ENCODE measurements at places on chromosomes 2 and 18.
A peak's percentile ranks its signal among the peaks of the same experiment; 100 is the strongest.

GRCh38 chr18:62610351-62610700 lies 87.5 kb downstream of the ZCCHC2 start:
- DNase-seq: no peak

- DNase-seq: peak; percentile 37
Measured at GRCh38 chr18:76589316-76589715, 94.3 kb upstream of the ZNF516 start.

DNA sequence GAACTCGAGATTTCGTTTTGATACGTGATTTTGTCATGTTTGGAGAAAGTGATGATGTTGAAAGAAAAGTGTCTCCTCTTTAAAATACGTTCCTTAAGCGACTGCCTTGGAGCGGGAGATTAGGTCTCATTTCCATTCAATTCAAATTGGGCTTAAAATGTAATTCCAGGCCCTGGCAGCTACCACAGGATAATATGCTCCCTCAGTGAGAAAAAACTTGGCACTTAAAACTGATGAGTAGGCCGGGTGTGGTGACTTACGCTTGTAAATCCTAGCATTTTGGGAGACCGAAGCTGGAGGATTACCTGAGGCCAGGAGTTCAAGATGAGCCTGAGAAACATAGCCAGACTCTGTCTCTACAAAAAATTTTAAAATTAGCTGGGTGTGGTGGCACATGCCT lies 146.3 kb upstream of the L3MBTL4 start:
- no peak for DNase-seq

DNA sequence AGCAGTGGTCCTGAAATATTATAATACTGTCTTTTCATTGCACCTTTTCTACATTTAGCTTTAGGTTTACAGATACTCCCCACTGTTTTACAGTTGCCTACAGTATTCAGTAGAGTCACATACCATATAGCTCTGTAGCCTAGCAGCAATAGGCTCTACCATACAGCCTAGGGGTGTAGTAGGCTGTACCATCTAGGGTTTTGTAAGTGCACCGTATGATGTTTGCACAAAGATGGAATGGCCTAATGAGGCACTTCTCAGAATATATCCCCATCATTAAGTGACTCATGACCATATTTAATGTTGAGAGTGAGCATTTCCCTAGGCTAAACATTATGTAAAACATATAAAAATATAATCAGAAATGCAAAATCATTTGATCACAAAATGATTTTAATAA lies 511.3 kb upstream of the RAB12 start:
- no peak for DNase-seq

- no peak for DNase-seq
Measured at GRCh38 chr2:195842932-195843331, 185.9 kb downstream of the SLC39A10 start.

DNA sequence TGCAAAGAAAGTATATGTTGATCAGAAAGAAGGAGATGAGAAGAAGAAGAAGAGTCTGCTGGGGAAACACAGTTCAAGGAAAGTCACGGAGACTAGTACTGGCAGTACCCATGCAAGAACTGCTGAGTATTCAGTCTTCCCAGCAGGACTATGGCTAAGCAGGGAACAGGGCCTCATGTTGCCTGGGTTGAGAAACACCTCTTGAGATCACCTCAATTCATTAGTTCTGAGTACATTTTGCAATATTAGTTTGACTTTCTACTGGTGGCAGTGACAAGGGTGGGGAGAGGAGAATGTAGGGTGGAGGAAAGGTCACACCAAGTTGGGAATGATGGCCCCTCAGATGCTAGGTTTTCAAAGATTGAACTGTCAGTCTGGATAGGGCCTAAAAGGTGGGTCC lies 50.5 kb downstream of the MRPL33 start:
- no peak for DNase-seq

GRCh38 chr2:14016289-14016955 lies 616.1 kb upstream of the LRATD1 start:
- DNase-seq: no peak

- peak; percentile 74 for DNase-seq
Measured at GRCh38 chr2:127701651-127702394, 526 bp downstream of the SFT2D3 start.

- DNase-seq: no peak
Measured at GRCh38 chr2:169315357-169315756, 47.0 kb downstream of the LRP2 start.

DNA sequence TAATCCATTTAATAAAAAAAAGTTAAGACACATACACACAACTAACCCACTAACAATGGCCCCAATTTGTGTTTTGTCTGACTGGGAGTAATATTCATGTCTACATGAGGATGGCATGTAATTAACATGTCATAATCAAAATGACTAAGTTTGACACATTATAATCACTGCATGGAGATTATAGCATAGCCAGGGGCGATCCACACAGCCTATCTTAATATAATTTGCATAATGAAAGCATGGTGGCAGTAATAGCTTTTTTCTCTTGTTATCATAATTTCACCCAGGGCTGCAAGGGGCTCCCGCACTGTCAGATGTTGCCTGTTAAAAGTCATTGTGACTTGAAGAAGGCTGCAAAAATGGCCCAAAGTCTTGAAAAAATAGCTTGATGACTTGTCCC lies 243.7 kb downstream of the SMAD2 start:
- DNase-seq: no peak

DNA sequence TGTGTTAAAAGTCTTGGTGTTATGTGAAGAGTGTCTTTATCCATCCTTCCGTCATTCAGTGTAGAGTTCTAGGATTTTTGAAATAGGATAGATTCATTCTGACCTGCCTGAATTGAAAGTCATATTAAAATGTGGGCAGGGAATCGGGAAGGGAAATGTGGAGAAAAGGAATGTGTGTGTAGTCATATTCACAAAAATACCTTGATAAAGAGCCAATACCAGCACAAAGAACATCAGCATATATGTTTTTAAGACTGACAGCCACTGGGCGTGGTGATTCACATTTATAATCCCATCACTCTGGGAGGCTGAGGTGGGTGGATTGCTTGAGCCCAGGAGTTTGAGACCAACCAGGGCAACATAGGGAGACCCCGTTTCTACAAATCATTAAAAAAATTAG lies 188.1 kb downstream of the CAMKMT start:
- no peak for DNase-seq

- DNase-seq: no peak
Measured at GRCh38 chr2:33727361-33728032, 128.4 kb upstream of the FAM98A start.

- no peak for DNase-seq
Measured at GRCh38 chr18:48925491-48925780, 25.3 kb downstream of the SMAD7 start.

DNA sequence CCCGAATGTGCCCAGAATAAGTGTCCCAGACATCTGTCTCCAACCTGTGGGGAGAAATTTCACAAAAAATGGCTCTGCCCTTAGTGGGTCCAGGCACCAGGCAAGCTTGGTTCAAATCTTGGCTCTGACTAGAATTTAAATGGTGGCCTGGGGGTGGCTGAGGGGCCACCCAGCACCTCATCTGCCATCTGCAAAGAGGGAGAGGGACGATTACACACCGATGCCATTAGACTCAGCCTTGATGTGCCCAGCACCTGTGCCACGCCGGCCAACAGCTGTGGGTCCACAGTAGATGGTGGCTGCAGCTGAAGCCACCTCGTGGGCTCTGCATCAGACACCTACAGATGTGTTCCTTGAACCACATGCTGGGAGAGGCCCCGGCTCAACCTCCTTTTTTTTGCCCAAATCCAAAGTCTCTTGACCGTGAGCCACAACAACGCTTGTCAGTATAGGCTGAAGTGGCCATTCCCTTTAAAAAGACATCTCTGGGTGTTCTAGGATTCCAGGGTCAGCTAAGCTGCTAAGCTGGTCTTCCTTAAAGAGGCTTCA lies 222.0 kb upstream of the RAB6C start:
- no peak for DNase-seq

DNA sequence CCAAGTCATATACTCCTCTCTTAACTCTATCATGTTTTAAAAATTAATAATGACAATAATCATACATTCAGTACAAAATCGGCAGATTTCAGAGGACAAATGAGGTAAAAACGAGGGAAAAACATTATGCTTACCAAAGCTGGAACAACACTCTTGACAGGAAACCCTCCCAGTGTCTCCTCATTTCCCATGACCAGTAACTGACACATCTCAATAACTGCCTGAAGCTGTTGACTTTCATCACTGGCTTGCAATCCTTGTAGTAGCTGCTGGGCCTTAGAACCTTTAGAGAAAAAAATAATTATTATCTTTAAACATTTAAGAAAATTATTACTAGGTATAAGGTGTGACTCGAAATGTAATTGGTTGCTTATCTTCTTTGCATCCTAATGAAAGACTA lies 103.6 kb downstream of the TRIP12 start:
- DNase-seq: no peak

- DNase-seq: no peak
Measured at GRCh38 chr2:17979707-17980106, 101.2 kb downstream of the KCNS3 start.

- DNase-seq: no peak
Measured at GRCh38 chr18:79504034-79504433, 108.3 kb downstream of the NFATC1 start.

GRCh38 chr18:48310999-48311398 lies 98.2 kb downstream of the ZBTB7C start:
- DNase-seq: no peak

- no peak for DNase-seq
Measured at GRCh38 chr2:42073739-42074503, 26.1 kb downstream of the PKDCC start.

- DNase-seq: no peak
Measured at GRCh38 chr2:121521359-121521758, 9.3 kb upstream of the RNU4ATAC start.

DNA sequence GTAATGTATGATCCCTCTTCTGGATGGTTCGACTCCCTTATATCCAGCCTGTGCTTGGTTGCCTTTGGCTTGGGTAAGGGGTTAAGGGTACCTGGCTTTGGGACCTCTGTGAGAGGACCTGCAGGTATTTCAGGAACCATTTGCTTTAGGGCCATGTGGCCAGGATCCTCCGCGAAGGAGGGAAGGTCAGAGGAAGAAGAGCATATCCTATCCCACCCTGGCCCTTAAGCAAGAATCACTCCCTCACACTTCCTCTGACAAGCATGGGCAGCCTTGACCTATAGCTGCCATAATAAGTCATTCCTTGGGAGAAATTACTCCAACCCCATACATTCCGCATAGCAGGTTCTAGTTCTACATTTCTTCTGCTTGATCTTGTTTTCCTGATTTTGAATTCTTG lies 59.1 kb upstream of the TXNDC2 start:
- DNase-seq: no peak

- no peak for DNase-seq
Measured at GRCh38 chr2:221792971-221793521, 220.9 kb upstream of the EPHA4 start.

GRCh38 chr2:13821255-13821880 lies 811.1 kb upstream of the LRATD1 start:
- no peak for DNase-seq

- no peak for DNase-seq
Measured at GRCh38 chr18:38460657-38461056, 895.1 kb upstream of the CELF4 start.

- DNase-seq: no peak
Measured at GRCh38 chr2:31563273-31563839, 17.4 kb downstream of the SRD5A2 start.

- no peak for DNase-seq
Measured at GRCh38 chr2:200193791-200194190, 112.7 kb upstream of the SPATS2L start.

GRCh38 chr2:113057117-113057516 lies 1.9 kb upstream of the IL36RN start:
- DNase-seq: no peak

- no peak for DNase-seq
Measured at GRCh38 chr2:109223490-109223889, 94.5 kb downstream of the SH3RF3 start.

DNA sequence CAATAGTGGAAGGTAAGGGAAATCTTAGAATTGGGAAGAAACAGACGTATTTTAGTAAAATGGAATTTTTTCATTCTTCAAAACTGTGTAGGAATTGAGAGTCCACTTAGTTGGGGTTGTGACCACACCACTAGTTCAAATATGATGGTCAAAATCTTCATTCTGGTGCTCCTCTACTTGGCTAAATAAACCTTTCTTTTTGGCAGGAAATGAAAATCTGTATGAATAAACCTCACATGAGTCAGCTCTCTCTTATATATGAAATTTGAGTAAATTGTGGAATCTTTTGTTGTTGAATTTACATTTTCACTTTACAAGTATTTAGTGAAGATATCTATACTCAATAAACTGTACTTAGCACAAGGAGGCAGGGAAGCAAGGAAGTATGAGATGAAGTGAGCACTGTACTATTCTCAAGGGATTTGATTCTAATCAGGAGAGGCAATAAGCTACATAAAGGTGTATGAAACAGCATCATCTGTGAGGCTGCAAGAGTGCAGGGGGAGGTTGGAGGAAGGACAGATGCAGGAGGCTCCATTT lies 20.5 kb downstream of the IL18R1 start:
- no peak for DNase-seq

DNA sequence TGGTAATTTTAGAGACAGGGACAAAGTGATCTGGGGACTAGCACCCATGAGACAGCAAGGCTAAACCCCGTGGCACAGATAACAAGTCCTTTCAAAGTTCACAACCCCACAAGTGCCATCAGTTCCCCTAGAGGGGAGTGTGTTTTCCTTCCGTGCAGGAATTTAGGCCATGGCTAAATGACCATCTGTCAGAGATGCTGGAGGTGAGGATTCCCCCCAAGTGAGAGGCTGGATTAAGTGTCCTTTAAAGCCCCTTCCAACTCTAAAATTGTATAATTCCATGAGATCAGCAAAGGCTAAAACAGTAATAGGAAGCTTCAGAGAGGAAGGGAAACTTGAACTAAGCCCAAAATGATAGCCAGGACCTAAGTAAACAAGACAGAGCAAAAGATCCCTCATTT lies 8.7 kb downstream of the FEZ2 start:
- no peak for DNase-seq

DNA sequence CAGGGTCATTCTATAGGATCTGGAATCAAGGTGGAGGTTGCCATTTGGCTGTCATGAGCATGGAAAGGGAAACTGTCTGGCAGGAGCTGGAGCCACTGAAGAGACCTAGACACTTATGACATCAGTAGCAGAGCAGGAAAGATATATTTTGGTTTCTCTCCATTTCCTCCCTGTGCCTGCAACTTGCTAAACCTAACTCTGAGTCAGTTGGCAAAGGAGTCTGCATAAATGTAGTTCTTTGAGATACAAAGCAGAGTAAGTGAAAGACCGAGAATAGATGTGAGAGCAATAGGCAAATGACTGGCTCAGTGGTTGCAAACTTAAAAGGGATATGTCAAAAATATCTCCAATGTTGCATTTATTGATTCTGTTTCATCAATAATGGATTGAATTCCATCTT lies 757.7 kb downstream of the KCNJ3 start:
- no peak for DNase-seq

DNA sequence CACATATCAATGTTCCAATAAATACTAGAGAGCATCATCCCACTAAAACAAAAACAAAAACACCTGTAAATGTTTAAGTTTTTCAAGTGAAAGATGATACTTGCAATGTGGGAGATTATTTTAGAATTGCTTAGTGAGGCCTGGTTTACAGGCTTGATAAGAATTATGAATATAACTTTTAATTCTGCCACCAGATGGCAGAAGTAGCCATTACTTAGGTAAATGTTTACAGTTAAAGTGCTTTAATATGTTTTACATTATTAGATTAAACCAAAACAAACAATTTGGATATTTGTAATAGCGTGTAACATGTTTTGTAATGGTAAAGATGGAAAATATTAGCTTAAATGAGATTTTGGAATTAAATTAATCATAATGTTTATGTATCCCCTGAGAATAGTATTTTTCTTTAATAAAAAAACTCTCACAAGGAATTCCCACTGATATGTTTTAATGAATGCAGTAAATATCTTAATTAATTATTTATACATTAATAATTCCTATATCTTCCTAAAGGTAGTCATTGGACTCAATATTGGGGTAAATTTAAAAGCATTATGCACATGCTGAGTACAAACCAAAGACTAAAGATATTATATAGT lies 522.0 kb downstream of the SPAG16 start:
- no peak for DNase-seq

Data from AML-193 (cell line).